ENCODE measurements at places on chromosomes 13 and 19. TPM values are rescaled to one million over a fixed set of nuclear protein-coding genes. Genes with fewer than 3 reads are reported as not detected.
A peak's percentile ranks its signal among the peaks of the same experiment; 100 is the strongest.

The U2AF1L4 gene
- 26.2 TPM for total RNA-seq

GRCh38 chr19:31562966-31563612, 213.9 kb upstream of the TSHZ3 start:
- H3K4me3 ChIP-seq, result no peak overlapping the region
- no peaks in the 10 kb centered on the region for H3K27me3 ChIP-seq
- H3K36me3 ChIP-seq, result no peaks in the 10 kb centered on the region
- H3K27ac ChIP-seq, result no peak overlapping the region

The CLEC17A gene
- not detected for total RNA-seq

DNA sequence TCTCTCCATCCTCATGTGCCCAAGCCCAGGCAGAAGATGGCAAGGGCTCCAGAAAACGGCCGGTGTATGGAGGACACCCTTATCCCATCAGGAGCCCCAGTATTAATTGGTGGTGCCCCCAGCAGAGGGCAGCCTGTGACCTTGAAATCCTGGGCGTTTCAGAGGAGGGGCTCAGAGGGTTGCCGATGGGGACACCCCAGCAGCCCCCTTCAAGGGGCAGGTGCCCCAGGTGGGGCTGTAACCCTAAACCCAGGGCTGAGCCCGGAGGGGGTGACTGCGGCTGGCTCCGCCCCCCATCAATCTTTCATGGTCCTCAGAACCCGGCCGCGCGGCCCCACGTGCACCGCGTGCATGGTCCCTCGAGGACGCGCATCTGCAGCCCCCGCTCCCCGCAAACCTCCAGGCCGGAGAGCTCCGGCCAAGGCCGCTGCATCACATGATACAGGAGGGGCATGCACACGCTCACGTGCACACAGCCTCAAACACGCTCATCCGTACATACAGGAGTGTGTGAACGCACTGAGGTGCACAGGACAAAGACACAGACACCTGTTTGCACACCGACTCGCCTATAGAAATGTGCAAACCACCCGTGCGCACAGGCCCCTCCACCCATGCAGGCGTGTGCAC, 949 bp downstream of the RAB3A start:
- DNase-seq, result peak; percentile 27
- peaks cover 26% of the 10 kb centered on the region for H3K4me1 ChIP-seq
- no peak overlapping the region for H3K4me3 ChIP-seq
- no peaks in the 10 kb centered on the region for H3K36me3 ChIP-seq

- no peaks in the 10 kb centered on the region for H3K4me1 ChIP-seq
- H3K36me3 ChIP-seq, result no peaks in the 10 kb centered on the region
- no peak for DNase-seq
Observed at GRCh38 chr13:104584481-104584880, 1518.3 kb upstream of the SLC10A2 start.

The GAPDHS gene
- total RNA-seq, result not detected

DNA sequence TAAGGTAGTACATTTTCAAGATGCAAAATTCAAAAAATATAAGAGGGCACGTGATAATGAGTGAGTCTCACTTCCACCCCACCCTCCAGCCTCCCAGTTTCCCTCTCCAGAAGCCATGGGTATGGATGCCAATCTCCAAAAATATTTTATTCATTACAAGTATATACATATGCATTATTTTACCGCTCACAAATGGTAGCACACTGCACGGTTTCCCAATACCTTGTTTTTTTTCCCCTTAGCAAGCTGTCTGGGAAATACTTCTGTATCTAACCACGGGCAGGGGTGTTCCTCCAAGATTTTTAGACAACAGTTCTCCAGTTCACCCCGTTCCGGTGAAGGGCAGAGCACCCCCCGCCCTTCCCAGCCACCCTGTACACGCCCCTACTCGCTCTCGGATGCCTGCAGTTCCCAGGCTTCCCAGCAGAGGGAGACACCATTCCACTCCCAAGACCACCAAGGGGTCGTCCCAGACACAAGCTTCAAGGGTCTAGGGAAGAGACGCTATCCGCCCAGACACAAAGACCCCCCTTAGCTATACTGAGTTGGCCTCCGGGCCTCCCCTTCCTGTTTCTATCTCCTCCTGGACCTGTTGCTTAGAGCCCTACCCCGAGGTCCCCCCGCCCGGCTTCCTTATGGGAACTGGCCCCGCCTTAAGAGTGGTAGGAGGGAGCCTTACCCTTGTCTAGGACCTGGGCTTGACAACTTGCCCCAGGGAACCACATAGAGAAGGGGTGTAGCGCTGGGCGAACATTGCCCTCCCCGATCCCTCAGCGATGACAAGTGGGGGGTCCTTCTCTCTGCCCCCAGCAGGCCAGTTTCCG, 1.1 kb upstream of the FXYD3 start:
- H3K4me1 ChIP-seq, result peaks cover 31% of the 10 kb centered on the region
- H3K4me3 ChIP-seq, result no peak overlapping the region
- peak overlapping the region; percentile 33 for H3K27ac ChIP-seq
- no peaks in the 10 kb centered on the region for H3K36me3 ChIP-seq

The SMIM24 gene
- total RNA-seq, result 11.4 TPM

DNA sequence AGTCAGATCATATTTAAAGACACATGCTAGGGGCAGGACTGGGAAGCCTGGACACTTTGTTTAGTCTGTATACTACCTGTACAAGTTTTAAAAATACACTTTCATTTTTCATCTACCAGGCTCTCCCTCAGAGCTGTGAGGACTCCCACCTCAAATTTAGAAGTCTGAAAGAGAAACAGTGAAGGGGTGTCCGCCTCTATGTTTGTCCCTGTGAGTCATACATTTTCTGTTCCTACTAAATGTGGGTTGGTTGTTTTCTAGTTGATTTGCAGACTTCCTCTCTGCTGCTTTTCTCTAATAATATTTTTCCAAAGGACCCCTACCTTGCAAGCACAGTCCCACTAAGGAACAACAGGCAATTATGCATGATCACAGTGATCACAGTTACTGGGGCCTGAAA, 110.5 kb downstream of the ENOX1 start:
- H3K4me1 ChIP-seq, result no peaks in the 10 kb centered on the region
- H3K27ac ChIP-seq, result no peak overlapping the region
- no peak overlapping the region for H3K4me3 ChIP-seq

GRCh38 chr13:47133011-47133445, 236.2 kb upstream of the HTR2A start:
- no peak overlapping the region for H3K4me3 ChIP-seq
- H3K36me3 ChIP-seq, result no peaks in the 10 kb centered on the region
- H3K27me3 ChIP-seq, result no peaks in the 10 kb centered on the region
- H3K27ac ChIP-seq, result no peak overlapping the region
- H3K4me1 ChIP-seq, result peaks cover 18% of the 10 kb centered on the region

- peak overlapping the region; percentile 78 for H3K27ac ChIP-seq
- peak; percentile 77 for DNase-seq
- no peaks in the 10 kb centered on the region for H3K27me3 ChIP-seq
- H3K4me1 ChIP-seq, result peaks cover 30% of the 10 kb centered on the region
- no peak overlapping the region for H3K4me3 ChIP-seq
- H3K36me3 ChIP-seq, result peaks cover 6% of the 10 kb centered on the region
Observed at GRCh38 chr19:32407004-32407992, 1.7 kb downstream of the DPY19L3 start.

DNA sequence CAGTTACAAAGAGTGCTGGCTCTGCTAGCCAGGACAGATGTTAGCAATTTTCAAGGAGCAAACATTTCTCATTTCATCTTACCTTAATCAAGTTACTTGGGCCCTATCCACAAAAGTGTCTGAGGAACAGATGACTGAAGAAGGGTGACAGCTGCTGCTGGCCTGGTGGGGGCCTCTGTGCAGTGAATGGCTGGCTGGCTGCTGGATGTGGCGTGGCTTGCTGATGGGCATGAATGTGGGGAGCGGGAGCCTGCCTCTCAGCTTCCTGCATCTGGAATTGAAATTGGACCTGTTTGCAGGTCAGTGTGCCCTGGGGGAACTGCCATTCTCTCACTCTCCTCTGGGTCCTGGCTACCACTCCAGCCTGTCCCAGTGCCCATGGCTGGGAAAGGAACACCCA, 94.7 kb downstream of the RGCC start:
- DNase-seq, result no peak
- no peaks in the 10 kb centered on the region for H3K27me3 ChIP-seq
- no peak overlapping the region for H3K27ac ChIP-seq
- peaks cover 8% of the 10 kb centered on the region for H3K4me1 ChIP-seq
- no peaks in the 10 kb centered on the region for H3K36me3 ChIP-seq

GRCh38 chr13:112934078-112934477, 34.9 kb upstream of the MCF2L start:
- no peaks in the 10 kb centered on the region for H3K36me3 ChIP-seq
- no peaks in the 10 kb centered on the region for H3K27me3 ChIP-seq
- DNase-seq, result no peak
- H3K4me3 ChIP-seq, result no peak overlapping the region
- peaks cover 9% of the 10 kb centered on the region for H3K4me1 ChIP-seq
- H3K27ac ChIP-seq, result no peak overlapping the region

The UBE2L5 gene
- total RNA-seq, result not detected

The ZNF567 gene
- 9.3 TPM for total RNA-seq

The WTIP gene
- 3.0 TPM for total RNA-seq

DNA sequence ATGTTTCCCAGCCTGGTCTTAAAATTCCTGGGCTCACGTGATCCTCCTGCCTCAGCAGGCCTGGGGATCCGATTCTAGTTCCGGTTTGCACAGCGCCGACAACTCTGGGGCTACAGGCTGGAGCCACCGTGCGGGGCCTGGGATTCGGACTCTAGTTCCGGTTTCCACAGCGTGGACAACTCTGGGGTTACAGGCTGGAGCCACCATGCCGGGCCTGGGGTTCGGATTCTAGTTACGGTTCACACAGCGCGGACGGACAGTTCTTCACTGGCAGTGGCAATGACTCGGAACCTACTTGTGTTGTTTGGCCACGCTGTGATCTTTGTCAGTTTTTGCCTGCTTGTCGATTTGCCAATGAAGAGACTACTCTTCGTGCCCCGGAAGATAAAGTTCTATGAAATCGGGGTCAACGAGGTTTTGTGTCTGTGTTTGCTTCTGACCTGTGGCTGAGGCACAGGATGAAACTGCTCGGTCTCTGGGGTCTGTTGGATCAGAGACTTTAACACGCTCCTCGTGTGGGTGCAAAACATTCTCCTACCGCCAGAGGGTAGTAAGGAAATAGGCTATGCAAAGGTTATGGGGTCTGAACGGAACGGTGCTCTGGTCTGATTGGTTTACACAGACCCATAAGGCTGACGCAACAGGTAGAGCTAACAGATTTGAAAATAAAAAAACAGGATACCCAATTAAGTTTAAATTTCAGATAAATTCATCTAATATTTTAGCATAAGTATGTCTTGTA, 12.1 kb upstream of the ZSCAN1 start:
- no peaks in the 10 kb centered on the region for H3K27me3 ChIP-seq
- H3K27ac ChIP-seq, result no peak overlapping the region
- no peaks in the 10 kb centered on the region for H3K36me3 ChIP-seq
- H3K4me1 ChIP-seq, result no peaks in the 10 kb centered on the region
- peak; percentile 71 for DNase-seq
- H3K4me3 ChIP-seq, result no peak overlapping the region

DNA sequence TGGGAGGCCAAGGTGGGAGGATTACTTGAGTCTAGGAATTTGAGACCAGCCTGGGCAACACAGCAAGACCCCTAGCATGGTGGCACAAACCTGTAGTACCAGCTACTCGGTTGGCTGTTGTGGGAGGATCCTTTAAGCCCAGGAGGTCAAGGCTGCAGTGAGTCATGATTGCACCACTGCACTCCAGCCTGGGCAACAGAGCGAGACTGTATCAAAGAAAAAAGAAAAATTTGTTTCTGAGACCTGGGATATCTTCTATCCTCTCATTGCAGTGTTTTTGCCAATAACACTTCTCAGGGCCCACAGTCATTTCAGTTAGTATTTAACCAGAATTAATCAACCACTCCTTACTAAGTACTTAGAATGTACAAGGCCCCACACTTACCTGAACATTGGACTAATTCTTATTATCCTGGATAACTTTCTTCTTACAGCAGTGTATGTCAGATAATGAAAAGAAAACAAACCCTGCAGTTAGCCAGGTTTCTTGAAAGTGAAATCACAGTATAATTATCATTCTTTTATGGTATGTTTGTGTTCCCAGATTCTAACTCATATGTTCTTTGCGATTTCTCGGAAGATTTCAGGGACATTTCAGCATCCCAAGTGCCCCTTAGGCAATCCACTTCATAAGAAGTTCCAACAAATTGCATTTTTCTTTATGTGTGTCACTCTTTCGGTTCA, 75.6 kb upstream of the KLF5 start:
- H3K27ac ChIP-seq, result no peak overlapping the region
- H3K36me3 ChIP-seq, result no peaks in the 10 kb centered on the region
- DNase-seq, result peak; percentile 28
- H3K4me3 ChIP-seq, result no peak overlapping the region
- H3K4me1 ChIP-seq, result peaks cover 9% of the 10 kb centered on the region

DNA sequence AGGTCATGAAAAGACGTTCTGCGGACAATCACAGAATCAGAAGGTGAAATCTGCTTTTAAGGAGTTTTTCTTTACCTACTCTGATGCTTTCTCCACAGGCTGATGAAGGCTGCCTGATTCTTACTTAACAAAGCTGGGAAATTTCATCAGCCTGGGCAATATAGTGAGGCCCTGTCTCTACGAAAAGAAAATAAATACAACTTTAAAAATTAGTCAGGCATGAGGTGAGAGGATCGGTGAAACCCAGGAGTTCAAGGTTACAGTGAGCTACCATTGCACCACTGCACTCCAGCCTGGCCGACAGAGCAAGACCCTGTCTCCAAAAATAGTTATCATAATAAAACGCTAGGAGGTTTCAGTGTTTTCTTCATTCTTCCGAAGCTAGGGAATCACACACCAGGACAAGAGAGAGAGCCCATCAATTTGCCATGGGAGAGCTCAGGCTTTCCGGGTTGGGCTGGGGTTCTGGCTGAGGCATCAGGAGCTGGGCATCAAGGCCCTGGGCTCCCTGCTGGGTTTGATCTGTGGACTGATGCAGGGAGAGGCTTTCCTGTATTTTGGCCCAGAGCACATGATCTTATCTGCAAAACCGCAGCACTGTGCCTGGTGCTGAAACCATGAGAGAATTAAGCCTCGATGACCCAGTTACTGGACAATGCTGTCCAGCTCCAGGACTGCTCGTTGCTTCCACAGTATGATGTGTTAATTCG, 25.1 kb upstream of the CEBPG start:
- no peak for DNase-seq
- no peaks in the 10 kb centered on the region for H3K4me1 ChIP-seq
- no peaks in the 10 kb centered on the region for H3K27me3 ChIP-seq
- no peak overlapping the region for H3K4me3 ChIP-seq
- H3K27ac ChIP-seq, result no peak overlapping the region

The MED4 gene
- total RNA-seq, result 16.8 TPM

DNA sequence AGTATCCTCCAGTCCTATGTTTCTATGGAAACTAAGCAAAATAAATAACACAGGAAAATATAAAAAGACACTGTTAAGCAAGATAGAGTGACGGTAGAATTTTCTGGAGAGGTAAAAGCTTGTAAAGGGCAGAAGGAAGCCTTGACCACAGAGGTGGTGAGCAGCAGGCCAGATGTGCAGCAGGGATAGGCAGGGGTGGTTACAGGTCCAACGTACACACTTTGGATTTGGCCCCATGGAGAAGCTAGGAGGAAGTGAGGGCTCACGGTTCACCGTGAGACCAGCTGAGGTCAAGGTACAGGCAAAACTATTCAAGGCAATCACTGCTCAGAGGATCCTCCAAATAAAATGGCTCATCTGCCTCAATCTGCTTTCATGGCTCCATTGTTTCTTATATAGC, 242.8 kb downstream of the B3GLCT start:
- no peaks in the 10 kb centered on the region for H3K27me3 ChIP-seq
- no peaks in the 10 kb centered on the region for H3K36me3 ChIP-seq
- no peak overlapping the region for H3K27ac ChIP-seq
- no peaks in the 10 kb centered on the region for H3K4me1 ChIP-seq
- DNase-seq, result no peak
- H3K4me3 ChIP-seq, result no peak overlapping the region

GRCh38 chr19:31275068-31275334, 74.2 kb downstream of the TSHZ3 start:
- no peaks in the 10 kb centered on the region for H3K4me1 ChIP-seq
- no peaks in the 10 kb centered on the region for H3K36me3 ChIP-seq
- H3K27ac ChIP-seq, result no peak overlapping the region
- H3K4me3 ChIP-seq, result no peak overlapping the region
- no peak for DNase-seq

All from body of pancreas (tissue), 4 donors.